EL (cell line): ENCODE measurements at places on chromosomes 5 and 9.

GRCh38 chr5:149621415-149622098 is 40.3 kb downstream of the ARHGEF37 start:
- DNase-seq: no peak

- peak; percentile 22 for DNase-seq
Measured at GRCh38 chr5:62593331-62593730, 14.7 kb downstream of the LRRC70 start.

DNA sequence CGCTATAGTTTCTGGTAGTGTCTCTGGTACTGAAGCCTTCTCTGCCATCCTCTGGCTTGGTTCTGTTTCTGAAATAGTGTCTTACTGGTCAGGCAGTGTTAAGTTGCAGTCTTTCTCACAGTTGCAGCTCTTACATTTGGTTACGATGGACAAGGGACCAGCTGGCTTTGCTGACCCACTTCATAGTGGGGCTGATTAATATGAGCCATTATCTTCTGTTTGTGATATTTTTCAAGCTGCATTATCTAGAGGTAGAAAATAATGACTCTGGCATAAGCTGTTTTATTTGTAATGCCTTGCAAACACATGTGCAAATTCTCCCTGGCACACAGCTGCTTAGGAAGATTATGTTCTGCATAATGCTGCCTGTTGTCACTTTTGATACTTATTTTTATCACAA is 199.1 kb downstream of the KDM4C start:
- DNase-seq: no peak

- peak; percentile 21 for DNase-seq
Measured at GRCh38 chr5:98786191-98786853, 12.9 kb downstream of the RGMB start.

- DNase-seq: no peak
Measured at GRCh38 chr9:112783551-112783954, 33.0 kb downstream of the SNX30 start.

GRCh38 chr9:78031444-78031892 is at the start of gene GNAQ:
TSS of gene GNAQ (minus strand) at chr9:78031811. CDS start at chr9:78031235, 576 bp downstream.
- DNase-seq: no peak

GRCh38 chr5:132176521-132176945 is 51.1 kb downstream of the P4HA2 start:
- no peak for DNase-seq

GRCh38 chr9:127104581-127105311 is 17.7 kb downstream of the ANGPTL2 start:
- no peak for DNase-seq
